ENCODE measurements at places on chromosomes 7 and 10.

GRCh38 chr10:118737603-118738302, 17.0 kb downstream of the CACUL1 start:
- peak; percentile 56 for DNase-seq

- no peak for DNase-seq
These were observed 289.6 kb downstream of the PPP1R3A start for GRCh38 chr7:113628948-113629847.

- DNase-seq: no peak
These were observed 183.2 kb upstream of the NEBL start for GRCh38 chr10:21080261-21080660.

GRCh38 chr10:45592926-45593325, 79.6 kb downstream of the ZFAND4 start:
- DNase-seq: peak; percentile 22

- DNase-seq: no peak
These were observed 32.7 kb downstream of the LDB3 start for GRCh38 chr10:86700851-86701617.

DNA sequence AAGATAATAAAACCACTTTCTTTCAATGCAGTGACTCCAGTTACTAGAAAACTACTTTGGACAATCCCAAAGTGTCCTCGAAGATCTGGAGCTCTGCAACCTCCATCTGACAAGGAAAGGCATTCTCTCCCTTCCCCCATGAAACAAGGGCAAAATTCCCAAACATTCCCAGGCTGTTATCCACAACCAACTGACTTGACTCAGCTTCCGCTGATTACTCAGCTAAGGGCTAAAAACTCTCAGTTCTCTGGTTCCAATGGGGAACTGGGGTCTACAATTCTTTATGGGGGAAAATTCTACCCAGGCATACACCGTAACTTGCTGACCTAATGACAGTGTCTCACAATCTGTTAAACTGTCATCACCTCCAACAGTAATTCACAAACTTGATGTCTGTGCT, 48.4 kb downstream of the SFMBT2 start:
- DNase-seq: no peak

DNA sequence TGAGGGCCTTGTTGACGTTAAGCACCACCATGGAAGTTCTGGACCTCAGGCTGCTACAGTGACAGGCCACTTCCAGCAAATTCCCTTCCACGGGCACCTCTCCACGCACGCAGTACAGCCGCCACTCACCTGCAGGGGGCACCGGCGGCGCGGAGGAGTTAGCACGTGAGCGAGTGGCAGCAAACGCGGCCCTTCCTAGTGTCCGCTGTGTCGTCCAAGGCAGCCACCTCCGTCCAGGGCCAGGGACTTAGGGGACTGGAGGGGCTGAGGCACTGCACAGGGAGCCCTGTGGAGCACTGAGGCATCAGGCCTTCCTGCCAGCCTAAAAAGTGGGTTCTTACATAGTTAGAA, 164.4 kb downstream of the SVIL start:
- DNase-seq: no peak

GRCh38 chr7:105673367-105674084, 92.2 kb upstream of the EFCAB10 start:
- no peak for DNase-seq

GRCh38 chr10:11762706-11763500, 20.7 kb downstream of the ECHDC3 start:
- no peak for DNase-seq

DNA sequence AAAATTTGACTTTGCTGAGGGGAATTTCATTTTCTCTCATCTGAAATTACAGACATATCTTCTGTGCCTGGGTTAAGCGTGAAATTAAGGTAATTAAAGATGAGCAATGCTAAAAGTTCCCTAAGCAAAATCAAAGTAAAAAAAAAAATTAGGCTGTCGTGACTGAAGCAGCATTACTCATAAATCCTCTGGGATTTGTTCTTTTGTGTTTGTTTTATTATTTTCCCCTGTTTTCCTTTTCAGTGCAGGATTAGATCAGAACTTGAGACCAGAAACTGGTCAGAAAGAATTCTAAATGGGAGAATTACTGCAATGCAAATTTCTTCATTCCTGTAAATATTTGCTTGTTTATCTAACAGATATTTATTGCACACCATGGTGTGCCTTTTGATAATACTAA, 141.4 kb upstream of the BET1 start:
- DNase-seq: no peak

DNA sequence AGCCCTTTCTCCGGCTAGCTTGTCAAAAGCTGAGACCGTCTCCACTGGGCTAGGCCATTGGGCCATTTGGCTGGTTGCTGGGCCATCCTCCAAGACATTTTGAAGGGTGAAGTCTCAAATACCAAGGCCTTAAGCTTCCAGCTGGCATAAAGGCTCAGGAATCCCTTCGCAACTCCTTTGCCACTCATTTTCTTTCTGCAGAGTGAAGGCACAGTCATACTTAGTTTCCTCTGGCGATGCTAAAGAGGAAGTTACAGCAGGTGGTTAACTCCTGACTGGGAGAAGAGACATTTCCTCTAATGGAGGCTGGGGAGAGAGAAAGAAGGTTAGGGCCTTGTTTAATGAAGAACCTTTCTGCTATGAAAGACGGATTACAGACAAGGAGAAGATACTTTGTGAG, 4.8 kb upstream of the REPIN1 start:
- peak; percentile 76 for DNase-seq

DNA sequence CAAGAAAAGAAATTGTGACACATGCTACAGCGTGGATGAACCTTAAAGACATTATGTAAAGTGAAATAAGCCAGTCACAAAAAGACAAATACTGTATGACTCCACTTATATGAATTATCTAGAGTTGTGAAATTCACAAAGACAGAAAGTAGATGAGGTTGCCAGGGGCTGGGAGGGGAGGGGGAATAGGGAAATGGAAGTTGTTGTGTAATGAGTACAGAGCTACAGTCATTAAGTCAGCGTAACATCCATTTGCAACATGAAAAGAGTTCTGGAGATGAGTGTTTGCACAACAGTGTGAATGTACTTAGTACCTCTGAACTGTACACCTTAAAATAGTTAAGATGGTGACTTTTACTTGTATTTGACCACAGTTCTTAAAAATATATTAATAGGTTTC, 112.1 kb upstream of the CDK1 start:
- DNase-seq: peak; percentile 82

DNA sequence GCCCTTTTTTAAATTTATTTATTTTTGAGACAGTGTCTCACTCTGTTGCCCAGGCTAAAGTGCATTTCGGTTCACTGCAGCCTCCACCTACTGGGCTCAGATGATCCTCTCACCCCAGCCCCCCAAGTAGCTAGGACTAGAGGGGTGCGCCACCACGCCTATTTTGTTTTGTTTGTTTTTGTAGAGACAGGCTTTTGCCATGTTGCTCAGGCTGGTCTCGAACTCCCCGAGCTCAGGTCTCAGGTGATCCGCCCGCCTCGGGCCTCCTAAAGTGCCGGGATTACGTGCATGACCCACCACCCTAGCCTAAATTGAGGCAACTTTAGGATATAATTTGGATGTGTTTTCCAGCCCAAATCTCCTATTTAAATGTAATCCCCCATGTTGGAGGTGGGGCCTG, 805 bp downstream of the ZNF736 start:
- DNase-seq: no peak

DNA sequence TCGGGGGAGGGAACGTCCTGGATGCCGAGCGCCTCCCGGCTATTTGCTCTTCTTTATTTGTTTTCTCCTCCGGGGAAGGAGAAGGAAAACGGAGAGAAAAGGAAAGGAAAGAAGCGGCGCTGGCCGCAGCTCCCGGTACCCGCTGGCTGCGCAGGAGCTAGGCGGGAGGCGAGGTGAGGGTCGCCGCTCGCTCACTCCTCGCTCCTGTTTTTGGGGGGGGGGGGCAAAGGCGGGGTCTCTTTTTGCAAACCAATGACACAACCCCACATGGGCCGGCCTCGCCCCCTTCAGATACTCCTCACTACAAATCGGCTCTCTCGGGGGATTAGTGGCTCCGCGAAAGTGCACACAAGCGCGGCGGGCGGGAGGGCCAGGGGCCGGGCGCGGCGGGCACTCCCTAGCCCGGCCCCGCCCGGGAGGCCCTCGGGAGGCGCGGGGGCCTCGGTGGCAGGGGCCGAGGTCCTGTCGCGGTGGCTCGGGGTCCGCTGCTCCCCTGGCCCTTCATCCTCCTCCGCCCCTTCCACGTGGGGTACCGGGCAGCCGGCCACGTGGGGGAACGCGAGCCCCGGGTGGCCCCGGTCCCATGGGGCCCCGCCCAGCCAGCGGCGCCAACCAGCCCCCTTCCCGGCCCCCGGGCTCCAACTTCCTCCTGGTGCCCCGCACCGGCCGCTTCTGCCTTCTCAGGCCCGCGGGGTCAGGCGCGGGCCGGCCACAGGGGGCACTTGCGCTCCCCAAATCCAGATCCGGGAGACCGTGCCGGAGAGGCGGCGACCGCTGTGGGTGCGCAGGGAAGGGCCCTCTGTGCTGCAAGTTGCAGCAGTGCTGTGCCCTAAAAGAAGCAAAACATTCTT, 718 bp upstream of the CTBP2 start:
- DNase-seq: peak; percentile 93

- no peak for DNase-seq
These were observed 79.8 kb downstream of the EPDR1 start for GRCh38 chr7:38000272-38000671.

DNA sequence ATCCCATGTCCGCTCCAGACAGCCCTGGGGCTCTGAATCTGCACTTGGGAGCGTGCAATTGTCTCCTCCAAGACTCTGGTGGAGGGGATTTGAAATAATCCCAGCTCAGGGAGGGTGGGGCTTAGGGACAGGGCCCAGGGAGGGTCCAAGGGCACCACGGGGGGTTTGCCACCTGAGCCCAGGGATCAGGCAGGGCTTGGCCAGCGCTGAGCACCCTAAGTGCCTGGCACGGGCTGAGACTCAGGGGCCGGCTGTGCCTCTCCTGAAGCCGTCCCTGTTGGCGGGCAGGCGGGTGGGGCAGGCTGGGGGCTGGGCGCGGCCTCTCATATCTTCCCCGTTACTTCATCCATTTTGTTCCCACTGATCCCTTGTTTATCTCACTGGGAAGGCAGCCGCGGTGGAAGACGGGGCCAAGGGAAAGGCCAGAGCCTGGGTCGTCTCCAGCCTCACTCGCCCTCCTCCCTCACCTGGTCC, 41.8 kb upstream of the ELN start:
- DNase-seq: no peak

DNA sequence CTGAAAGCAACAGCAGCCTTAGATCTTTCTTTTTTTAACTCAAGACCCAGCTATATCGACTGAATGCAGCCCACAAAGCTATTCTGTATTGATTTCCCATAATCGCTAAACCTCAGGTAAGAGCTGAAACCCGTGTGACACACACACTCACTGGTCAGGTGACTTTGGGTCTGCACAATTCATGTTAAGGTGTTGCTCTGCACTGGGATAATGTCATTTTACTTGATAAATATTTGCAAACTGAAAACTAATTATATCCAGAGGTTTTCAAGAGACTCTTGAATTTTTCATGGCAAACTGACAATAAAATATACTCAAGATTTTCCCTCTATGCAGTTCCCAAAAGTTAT, 33.1 kb downstream of the SCRN1 start:
- no peak for DNase-seq

DNA sequence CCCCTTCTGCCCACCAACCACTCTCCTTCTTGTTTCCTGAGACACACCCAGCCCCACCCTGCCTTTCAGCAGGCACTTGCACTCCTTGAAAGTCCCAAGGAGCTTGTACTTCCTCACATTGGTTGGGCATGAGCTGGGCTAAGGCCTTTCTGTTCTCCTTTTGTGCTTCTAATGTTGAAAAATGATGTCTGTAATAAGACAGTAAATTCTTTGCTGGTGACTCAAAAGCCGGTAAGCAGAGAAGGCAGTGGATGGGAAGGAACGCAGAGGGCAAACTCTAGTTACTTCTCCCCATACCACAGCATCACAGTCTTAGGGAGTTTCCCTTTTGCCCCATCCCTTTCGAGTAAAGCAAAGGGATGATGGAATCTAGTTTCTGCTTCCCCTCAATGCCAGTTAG, 185.6 kb downstream of the PLXNA4 start:
- peak; percentile 51 for DNase-seq

All from suppressor macrophage (primary cell).